Activated T-cell treated with anti-CD3 and anti-CD28 coated beads for 48 hours (primary cell): ENCODE measurements at places on chromosomes 12 and 14.

- DNase-seq = no peak
Measured at GRCh38 chr14:100468557-100468956, 118.7 kb downstream of the BEGAIN start.

DNA sequence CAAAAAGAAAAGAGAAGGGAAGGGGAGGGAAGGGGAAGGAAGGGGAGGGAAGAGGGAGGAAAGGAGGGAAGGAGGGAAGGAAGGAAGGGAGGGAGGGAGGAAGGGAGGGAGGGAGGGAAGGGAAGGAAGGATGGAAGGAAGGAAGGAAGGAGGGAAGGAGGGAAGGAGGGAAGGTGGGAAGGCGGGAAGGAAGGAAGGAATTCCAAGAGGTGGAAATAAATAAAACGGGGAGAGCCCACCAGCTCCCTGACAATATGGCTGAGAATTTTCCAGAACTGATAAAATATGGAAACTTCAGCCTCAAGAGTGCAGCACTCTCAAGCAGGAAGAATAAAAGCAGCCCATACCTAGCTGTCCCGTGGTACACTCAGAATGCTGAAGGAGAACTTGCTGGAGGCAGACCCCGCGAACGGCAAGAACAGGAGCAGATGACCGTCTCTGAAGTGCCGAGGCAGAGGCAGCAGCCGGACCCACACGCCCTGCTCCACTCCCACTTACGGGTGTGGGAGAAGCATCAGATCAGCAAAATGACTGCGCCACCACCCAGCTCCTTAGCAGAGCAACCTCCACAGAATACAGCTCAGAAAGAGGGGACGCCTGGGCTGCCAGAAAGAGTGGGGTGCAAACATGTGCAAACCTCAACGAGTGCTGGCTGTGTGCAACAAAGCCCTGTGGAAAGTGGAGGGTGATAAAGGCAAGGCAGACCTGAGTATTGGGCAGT lies 34.1 kb upstream of the INF2 start:
- no peak for DNase-seq

DNA sequence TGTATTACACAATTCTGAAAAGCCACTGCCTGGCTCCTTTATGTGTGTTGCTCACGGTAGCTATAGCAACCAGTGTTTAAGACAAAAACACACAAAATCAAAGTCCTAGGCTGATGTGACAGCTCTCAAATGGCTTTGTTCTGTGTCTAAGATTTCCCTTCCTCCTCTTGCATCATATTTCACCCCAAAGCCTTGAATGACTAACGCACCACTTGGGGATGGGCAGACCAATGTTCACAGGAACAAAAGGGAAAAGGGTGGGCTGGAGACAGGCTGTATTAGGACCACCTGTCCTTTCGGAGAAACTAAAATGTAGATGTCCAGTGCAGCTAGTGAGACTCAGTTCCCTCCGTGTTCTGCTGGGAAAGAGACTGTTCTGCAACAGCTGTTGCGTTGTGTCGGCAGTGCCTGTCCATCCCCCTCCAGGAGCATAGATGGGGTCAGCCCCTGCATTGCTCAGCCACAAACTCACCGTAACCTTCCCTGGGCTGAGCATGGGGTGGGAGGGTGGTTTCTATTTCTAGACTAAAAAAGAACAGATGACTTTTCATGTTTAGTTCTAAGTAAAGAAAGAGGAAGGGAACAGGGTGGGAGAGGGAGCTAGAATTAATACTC lies 26.8 kb upstream of the DAAM1 start:
- peak; percentile 3 for DNase-seq

- no peak for DNase-seq
Measured at GRCh38 chr14:87059060-87059839, 933.7 kb downstream of the GALC start.

DNA sequence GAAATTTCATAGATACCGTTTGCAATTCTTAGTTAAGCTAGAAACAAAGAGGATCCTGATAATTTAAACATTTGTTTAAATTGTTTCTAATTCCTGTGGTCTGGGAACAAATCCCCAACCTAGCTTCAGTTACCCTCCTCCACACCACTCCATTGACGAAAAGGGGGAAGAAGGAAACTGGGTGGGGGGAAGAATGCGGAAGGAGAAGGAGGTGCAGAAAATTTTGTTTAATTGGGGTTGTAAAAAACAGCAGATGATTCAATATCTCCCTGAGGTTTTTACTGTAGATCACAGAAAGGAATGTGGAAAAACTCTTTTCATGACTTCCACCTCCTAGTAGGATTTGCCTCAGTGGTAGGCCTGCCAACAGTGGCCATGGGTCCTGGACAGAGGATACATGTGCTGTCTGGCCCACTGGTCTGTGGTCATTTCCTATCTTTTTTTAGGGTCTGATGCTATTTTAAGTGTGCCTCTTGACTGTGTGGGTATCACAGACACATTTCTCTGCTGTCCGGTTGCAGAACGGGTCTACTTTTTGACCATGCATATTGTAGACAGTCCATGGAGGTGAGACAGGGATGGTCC lies 122.9 kb upstream of the PCED1B start:
- DNase-seq = no peak
